ENCODE measurements at places on chromosomes 2 and 18.
A peak's percentile ranks its signal among the peaks of the same experiment; 100 is the strongest.

- DNase-seq = no peak
These were observed 1855.7 kb upstream of the CELF4 start for GRCh38 chr18:39421276-39421675.

GRCh38 chr2:86510436-86510933, 52.8 kb downstream of the CHMP3 start:
- no peak for DNase-seq

- DNase-seq = no peak
These were observed 677.1 kb upstream of the DDX18 start for GRCh38 chr2:117137371-117137770.

DNA sequence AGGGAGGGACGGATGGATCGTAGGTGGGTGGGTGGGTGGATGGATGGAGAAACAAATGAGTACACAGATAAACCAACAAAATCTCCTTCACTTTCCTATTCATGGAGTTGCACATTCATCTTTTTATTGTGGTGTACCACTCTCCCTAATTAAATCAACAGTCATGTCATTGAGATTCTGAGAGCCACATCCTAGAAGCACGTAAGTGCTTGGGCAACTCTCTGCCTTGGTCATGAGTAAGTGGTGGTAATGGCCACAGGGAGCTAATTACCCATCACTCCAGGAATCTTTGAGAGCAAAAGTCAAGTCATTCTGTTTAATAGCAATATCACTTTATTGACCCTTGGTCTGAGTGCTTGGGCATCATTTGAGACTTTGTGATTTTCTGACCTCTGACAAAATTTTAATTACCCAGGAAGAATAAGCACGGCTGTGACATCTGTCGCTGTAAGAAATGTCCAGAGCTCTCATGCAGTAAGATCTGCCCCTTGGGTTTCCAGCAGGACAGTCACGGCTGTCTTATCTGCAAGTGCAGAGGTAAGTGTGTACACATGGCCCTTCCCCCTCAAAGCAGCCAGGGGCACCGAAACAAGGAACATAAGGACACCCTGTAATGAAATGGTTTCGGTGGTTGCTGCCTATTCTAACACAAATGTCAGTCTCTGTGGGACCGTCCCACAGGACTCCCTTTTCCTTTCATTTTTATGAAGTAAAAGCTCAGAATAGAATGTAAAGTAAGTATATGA, 85.9 kb downstream of the FEZ2 start:
- DNase-seq = no peak

DNA sequence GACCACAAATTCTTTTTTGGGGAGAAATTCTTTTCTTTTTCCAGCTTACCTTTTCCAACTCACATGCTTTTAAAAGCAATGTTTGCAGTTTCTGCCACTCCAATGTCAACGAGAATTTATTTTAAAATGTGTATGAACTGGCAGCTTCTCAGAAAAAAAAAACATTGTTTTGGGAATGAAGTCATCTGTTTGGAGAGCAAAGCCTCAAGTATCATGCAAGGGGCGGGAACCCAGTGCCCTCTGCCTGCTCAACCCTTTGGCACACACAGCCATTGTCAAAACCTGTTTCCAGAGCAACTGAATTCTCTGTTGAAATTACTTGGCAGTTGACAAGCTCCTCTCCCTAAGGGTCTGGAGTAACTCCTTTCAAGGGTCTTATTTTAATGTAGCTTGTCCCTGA, 128.5 kb downstream of the QPCT start:
- DNase-seq = no peak

DNA sequence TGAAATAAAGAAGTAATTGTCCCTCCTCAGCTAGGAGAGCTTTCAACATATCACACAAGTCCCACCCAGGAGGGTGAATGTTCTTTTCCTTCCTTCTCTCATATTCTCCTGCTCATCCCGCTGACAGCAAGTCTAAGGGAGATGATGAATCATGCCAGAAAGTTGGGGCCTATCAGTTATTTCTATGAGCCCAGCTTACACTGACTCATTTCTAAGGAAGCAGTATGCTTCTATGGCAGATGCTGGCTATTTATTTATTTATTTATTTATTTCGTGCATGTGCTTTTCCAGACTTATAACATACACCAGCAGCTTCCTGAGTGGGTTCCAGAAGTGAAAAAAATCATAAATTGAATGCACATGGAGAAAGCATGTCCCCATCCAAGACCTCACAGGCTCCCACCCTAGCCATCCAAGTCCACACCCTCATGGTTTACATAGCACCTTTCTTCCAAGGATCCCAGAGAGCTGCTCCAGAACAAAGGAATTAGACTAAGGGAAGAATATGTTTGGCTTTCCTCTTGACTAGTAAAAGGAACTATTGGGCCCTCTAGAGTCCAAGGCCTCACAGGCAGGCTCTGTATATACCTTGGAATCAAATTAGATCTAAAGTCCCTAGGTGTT, 1074.2 kb upstream of the ZEB2 start:
- no peak for DNase-seq

GRCh38 chr2:1672738-1673137, 71.6 kb downstream of the PXDN start:
- no peak for DNase-seq

GRCh38 chr2:207869784-207870778, 100.4 kb upstream of the FZD5 start:
- DNase-seq = no peak

DNA sequence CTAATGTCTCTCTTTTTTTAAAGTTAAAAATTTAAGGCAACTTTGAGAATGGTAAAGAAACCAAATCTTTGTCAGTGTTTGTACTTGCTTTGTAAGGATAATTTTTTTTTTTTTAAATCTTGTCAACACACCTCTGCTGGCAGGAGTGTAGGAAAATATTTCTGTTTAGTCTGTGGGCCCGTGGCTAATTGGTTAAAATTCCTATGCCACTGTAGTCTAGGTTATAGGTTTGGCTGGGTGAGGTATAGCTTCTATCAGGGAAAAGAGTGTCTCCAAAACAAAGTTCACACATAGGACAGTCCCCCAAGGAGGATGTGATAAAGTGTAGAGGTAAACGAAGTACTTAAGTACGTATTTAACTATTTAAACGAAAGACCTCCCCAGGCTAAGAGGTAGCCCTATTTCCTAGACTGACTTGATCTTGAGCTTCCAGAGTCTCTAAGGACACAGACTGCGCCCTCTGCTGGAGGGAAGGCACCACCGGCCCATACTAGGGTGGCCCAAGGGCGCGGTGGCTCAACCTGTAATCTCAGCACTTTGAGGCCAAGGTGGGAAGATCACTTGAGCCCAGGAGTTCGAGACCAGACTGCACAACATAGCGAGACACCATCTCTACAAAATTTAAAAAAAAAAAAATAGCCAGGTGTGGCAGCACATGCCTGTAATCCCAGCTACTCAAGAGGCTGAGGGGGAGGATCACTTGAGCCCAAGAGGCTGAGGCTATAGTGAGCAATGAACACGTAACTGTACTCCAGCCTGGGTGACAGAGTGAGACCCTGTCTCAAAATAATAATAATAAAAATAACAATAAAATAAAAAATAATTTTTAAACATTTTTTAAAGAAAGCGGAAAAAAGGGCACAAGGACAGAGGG, 8.9 kb downstream of the TEX44 start:
- DNase-seq = peak; percentile 65

DNA sequence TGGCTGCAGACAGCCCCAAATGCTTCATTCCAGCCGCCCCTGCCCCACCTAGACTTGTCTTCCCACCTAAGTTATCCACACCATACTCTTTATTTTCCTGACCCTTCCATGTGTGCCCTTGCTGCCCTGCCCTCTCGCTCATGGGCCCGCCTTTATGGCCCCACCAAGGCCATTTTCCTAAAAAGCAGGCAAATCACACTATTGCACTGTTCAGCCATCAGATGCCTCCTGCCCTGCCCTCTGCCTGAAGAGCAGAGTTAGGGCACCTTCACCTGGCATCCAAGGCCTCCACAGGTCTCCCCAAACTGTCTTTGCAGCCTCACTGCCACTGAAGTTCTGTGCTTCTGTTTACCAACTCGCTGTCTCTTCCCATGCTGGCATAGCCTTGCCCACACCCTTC, 496.7 kb downstream of the EIPR1 start:
- no peak for DNase-seq

- DNase-seq = no peak
These were observed 178.1 kb upstream of the CYP26B1 start for GRCh38 chr2:72325592-72326422.

DNA sequence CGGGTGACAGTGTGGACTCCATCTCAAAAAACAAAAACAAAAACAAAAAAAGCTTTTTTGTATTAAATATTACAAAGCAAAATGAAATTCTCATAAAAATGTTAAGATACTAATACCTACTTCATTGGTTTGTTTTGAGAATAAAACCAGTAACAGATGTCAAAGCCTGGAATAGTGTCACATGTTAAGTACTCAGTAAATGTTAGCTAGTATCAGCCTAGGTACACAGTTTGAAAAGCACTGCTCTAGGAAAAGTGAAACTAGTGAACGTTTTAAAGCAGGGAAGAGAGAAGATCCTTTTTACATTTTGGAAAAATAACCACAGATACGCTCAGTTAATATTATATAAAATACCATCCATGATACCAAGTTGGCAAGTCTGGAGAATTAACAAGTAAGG, 37.1 kb upstream of the ADAM17 start:
- DNase-seq = no peak

GRCh38 chr2:80621656-80622055, 317.1 kb upstream of the LRRTM1 start:
- no peak for DNase-seq

GRCh38 chr2:48890454-48891131, 135.1 kb upstream of the LHCGR start:
- DNase-seq = no peak

GRCh38 chr2:204024503-204024902, 87.9 kb downstream of the ICOS start:
- no peak for DNase-seq

GRCh38 chr18:76619621-76620315, 124.7 kb upstream of the ZNF516 start:
- no peak for DNase-seq

DNA sequence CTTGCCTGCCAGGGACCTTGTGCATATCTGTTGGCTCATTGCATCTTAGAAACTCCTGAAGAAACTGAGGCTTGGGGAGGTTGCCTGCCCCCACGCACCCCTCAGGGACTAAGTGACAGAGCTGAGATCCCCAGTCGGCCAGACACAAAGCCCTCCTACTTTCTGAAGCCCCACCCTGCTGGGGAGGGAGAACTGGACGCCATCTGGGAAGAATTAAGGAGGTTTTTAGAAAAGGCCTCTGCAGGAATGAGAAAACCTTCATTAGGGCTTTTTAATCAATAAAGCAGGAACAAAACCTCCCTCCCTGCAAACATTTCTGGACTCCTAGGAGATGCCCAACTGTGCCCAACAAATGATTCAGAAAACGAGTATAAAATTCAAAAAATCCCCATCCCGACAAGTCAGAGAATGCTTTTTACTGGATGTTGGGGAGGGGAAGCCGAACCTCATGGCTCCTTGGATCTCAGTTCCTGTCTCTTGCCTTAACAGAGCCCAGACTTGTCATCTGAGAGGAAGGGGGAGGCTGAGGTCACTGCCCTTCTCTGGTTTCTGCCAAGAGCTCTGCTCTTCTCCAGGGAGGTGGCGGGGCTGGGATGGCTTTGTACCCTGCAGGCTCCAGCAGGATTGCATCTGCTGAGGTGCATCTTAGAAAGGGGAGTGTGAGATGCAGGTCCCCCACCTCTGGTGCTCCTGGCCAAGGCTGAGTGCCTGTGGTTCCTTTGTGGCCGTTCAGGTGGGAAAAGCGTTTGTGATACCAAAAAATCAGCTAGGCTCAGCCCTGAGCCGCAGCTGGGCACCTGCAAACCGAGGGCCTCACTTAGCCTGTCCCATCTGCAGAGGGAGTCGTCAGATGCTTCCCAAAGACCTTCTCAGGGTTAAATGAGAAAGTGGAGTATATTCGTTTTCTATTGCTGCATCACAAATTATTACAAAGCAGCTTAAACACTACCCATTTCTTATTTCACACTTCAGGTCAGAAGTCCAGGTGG, 142.4 kb downstream of the ZFP36L2 start:
- DNase-seq = no peak

- DNase-seq = no peak
These were observed 45.5 kb upstream of the NABP1 start for GRCh38 chr2:191632426-191632825.

DNA sequence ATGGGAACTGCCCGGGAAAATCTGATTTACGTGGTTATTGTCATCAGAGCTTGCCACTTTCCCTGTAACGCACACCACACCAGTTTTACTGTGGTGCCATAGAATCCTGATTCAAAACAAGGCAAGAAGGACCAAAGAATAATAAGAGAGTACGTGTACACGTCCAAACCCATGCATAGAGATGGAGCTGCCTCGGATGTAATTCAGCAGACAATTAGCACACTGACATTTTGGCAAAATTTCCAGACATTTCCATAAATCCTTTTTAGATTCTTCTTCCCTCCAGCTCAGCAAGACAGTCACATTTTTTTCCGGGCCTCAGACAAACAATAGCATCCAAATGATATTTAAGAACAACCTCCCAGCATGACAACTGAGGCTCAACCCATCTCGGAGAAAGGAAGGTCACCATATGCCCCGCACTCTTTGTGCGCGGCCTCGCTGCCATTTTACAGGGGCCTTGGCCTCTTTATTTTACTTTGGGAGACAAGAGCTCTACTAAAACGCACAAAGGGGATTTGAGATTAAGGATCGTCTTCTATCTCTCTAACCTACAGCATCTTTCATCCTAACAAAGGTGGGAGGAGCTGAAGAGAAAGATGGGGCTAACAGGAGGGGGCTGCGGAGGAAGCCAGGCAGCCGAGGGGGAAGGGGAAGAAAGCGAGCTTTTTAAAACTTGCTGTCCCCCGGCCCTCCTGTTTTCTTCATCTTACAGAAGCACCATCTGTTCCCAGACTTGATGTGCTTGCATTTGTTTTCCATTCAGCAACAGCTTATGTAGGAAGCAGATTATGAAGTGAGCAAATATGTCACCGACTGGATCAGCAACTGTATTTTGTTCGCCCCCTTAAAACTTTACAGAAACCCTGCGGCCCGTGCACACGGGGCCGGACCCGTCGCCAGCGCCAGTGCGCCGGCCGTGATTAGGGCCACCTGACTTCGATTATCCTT, 61.0 kb downstream of the CDCA7 start:
- DNase-seq = no peak

- DNase-seq = no peak
These were observed 24.8 kb upstream of the ACYP2 start for GRCh38 chr2:54090521-54091117.
